NCI-H1436 treated with DMSO at 0.1 percent for 48 hours (cell line): ENCODE measurements at places on chromosomes 5 and 9.

GRCh38 chr9:87570000-87570908 lies 72.6 kb downstream of the DAPK1 start:
- no peak for DNase-seq

DNA sequence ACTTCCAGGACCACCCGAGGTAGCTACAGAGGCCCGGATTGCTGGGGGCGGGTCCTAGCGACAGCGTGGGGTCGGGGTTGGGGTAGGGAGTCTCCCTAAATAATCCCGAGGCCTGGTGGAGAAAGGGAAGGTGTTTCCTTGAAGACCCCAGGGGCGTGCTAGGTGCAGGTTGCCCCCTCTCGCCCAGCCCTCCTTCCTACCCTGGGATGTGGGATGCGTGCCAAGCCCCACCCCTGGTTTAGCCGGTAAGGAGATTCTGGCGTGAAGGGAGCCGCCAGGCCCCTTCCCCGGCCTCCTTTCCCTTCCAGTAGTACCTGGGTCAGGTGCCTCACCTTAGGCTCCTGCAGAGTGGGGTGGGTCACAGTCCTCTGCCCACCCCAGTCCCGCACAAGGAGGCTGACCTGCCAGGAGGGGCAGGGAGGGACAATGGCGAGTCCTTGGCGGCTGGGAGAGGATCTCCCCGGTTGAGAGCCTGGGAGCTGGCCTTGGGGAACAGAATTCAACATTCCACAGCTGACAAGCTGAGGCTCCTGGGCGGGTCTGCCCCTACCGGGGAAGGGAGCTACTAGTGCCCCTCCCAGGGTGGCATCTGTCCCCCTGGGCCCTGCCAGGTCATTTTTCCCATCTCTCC lies 674 bp downstream of the TSPAN17 start:
- no peak for DNase-seq

- DNase-seq: no peak
These were observed 196.4 kb downstream of the FSTL4 start for GRCh38 chr5:133415906-133416305.

GRCh38 chr9:134420974-134421432 lies 94.7 kb downstream of the RXRA start:
- DNase-seq: no peak

DNA sequence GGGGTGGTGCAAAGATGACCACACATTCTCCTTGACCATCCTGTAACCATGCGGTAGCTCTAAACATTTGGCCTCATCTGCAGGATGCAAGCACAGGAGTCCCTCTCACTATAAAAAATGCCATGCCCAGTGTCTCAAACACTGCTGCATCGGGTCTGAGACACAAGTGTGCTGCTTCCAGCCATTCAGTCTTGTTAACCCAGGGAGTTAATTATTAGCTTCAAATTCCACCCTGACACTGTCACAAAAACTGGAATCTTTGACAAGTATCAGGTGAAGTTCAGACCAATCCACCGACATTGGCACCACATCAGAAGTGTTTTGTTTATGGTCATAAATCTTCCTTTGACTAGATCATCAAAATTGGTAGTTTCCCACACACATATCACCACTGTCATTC lies 119.1 kb upstream of the RASEF start:
- DNase-seq: no peak
